ENCODE measurements at places on chromosomes 12 and 14. TPM values are rescaled to one million over a fixed set of nuclear protein-coding genes. Genes with fewer than 3 reads are reported as not detected.

IL25 gene
- not detected for total RNA-seq

ATP5MC2 gene
- total RNA-seq = 45.2 TPM

PGF gene
- total RNA-seq = 0.36 TPM

CD27 gene
- total RNA-seq = not detected
